CD4-positive, CD25-positive, alpha-beta regulatory T cell (primary cell): ENCODE measurements at places on chromosomes 4 and X. TPM values are rescaled to one million over a fixed set of nuclear protein-coding genes. Genes with fewer than 3 reads are reported as not detected.

CNGA2 gene
- not detected for polyA plus RNA-seq

IL2RG gene
- polyA plus RNA-seq = 997 TPM

RAB41 gene
- polyA plus RNA-seq = not detected

NDP gene
- polyA plus RNA-seq = not detected

VCX gene
- polyA plus RNA-seq = not detected

PCDH7 gene
- polyA plus RNA-seq = not detected

FRMPD3 gene
- not detected for polyA plus RNA-seq

SLC25A43 gene
- 3.1 TPM for polyA plus RNA-seq

DNA sequence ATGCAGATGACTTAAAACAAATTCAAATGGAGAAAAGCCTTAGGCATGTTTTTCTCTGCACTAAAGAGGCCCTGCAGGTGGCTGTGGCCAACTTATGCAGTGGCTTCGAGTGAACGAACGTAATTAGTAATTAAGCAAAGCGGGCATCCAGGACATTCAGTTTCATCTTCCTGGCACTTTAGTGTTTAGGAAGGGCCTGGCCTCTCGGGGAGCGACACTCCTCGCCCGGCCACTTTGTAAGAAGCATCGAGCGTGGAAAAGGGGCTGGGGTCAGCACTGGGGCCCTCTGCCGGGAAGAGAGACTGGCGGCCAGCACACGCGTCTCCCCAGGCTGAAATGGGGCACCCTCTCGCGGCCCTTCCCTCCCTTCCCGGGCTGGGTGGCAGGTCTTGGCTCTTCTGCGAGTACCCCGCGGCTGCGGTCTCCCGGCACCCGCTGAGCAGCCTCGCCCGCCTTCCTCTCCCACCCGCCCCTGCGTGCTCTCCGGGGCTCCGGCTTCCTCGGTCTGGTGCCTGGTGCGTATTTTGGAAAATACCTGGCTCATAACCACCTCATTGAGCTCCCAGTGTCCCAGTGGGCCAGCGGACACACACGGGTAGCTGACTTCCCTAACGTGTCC is 677 bp upstream of the CYP4V2 start:
- peak; percentile 53 for DNase-seq

GRCh38 chr4:74030285-74030684 is 8.2 kb downstream of the CXCL3 start:
- no peak for DNase-seq

DNA sequence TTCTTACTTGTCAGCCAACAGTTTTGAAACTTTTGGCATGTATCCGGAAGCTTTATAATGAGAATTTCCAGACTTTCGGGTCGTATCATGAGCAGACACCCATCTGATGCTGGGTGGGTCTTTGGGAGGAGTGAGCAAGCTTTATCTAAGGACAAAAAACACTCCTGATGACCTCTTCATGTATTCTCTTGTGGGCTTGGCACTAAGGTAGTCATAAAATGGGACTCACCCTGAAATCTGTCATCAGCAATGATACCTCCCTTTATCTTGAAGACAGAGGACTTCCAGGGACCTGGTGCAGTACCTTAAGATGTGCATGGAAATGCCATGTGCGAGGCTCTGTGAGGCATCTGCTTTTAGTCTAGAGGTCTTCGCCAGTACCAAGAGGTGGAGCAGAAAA is 346.3 kb upstream of the PPARGC1A start:
- DNase-seq = no peak

- no peak for DNase-seq
Measured at GRCh38 chrX:46812445-46812844, 24.4 kb upstream of the RP2 start.

GRCh38 chr4:7893539-7893938 is 46.1 kb downstream of the AFAP1 start:
- DNase-seq = no peak

DNA sequence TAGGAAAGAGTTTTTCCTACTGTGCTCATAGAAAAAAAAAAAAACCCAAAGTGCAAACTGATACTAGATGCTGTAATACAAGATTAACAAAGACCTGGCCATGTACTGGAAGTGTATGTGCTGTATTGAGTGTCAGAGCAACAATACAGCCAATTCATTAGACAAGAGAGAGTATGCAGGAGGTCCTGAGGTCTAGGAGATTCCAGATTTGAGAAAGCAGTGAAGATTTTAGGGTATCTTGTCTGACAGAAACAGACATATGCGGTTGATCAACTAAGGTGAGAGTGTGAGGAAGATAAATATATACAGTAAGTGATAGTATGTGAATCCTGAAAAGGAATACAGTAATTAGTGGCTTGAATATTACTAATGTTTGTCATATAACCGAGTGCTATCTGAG is 3.0 kb downstream of the GPR174 start:
- no peak for DNase-seq

- no peak for DNase-seq
Measured at GRCh38 chrX:77527233-77528001, 80.2 kb downstream of the FGF16 start.

GRCh38 chr4:4317496-4318232 is 27.6 kb downstream of the ZBTB49 start:
- no peak for DNase-seq

DNA sequence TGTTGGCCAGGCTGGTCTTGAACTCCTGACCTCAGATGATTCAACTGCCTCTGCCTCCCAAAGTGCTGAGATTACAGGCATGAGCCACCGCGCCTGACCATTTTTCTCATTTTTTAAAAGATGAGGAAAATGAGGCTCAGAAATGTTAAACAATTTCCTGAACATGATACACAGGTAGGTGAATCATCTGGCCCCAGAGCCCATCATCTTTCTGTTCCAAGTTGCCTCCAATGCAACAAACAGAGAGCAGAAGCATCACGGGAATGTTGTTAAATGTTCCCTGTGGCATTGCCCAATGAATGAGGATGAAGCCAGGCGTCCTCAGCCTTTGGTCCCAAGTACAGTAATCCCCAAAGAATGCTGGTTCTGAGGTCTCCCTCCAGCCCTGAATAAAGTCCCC is 31.3 kb upstream of the ANXA5 start:
- no peak for DNase-seq

GRCh38 chr4:145199051-145199716 is 18.8 kb upstream of the OTUD4 start:
- DNase-seq = no peak

- DNase-seq = no peak
Measured at GRCh38 chr4:28948501-28948900, 1771.7 kb upstream of the PCDH7 start.

DNA sequence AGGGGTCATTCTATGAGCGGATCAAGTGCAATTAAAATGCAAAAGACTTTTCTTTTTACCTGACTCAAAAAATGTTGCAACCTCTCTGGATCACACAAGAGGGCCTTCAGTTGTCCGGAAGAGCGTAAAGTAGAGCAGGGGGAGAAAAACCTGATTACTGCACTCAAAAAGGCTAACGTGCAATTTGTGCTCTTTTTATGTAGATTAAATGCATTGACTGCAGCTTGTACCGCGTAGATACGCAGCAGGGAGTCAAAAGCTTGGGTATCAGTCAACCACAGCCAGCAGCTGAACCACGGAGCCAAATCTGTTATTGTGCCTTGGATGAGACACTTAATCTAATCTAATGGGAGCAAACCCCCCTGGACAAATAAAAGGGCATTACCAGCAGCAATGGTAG is 107.3 kb upstream of the RAI2 start:
- no peak for DNase-seq
